ENCODE measurements at places on chromosomes 3 and 15.

DNA sequence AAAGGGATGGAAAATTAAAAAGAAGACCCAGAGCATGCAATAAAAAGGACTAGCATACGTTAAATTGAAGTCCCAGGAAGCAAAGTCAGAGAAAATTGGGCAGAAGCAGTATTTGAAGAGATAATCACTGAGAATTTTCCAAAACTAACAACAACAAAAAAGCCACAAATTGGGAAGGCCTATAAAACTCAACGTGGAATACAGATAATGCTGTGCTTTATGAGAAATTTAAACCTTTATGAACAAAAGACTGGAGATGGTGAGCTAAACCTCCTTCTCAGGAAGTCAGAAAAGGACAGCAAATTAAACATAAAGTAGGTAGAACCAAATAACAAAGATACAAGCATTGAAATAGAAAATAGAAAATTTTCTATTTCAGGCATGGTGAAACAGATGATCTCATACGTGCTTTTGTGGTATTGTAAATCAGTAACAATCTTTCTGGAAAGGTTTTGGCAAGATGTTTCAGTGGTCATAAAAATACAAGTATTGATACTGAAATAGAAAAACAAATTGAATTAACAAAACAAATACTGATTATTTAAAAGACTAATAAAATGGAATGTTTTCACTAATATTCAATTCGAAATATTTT lies 55.6 kb downstream of the LYSMD4 start:
- no peak for DNase-seq

- DNase-seq = no peak
Observed at GRCh38 chr3:49611719-49612118, 57.4 kb downstream of the BSN start.

- no peak for DNase-seq
Observed at GRCh38 chr15:36609793-36610192, 30.4 kb downstream of the CDIN1 start.

DNA sequence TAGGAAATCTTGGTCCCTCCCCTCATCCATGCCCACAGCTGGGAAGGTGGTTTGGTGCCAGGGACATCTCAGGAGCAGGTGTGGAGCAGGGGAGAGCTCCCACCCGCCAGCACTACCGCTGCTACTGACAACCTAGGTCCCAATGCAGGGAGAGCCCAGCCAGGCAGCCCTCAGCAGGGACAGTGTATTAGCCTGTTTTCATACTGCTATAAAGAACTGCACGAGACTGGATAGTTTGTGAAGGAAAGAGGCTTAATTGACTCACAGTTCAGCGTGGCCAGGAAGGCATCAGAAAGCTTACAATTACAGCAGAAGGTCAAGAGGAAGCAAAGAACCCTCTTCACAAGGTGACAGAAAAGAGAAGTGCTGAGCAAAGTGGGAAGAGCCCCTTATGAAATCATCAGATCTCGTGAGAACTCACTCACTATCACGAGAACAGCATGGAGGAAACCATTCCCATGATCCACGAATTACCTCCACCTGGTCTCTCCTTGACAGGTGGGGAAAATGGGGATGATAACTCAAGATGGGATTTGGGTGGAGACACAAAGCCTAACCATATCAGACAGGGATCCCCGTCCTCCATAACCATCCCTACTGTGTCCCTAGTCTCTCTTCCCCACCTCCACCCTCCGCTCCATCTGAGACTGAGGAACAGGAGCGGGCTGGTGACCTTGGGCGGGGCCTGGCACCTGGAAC lies 218.6 kb downstream of the TBC1D2B start:
- no peak for DNase-seq

GRCh38 chr3:15953841-15954240 lies 156.1 kb upstream of the ANKRD28 start:
- no peak for DNase-seq

- DNase-seq = no peak
Observed at GRCh38 chr3:111428301-111428700, 113.7 kb upstream of the CD96 start.

GRCh38 chr3:108018552-108018951 lies 72.3 kb downstream of the CD47 start:
- no peak for DNase-seq

DNA sequence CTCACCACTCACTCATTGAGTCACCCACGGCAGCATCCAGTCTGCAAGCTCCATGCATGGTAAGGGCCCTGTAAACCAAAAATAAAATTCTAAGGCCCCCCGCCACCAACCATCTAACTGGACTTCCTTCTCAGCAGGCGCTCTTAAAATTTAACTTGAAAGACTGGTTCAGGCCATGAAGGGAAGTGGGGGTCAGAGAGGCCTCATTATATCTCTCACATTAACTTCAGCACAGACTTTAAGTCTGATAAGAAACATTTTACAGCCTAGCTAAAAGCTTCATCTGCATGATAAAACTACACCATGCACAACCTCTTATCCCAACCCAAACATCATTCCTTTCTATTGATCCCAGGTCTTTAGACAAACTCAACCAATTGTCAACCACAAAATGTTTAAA lies 38.5 kb downstream of the FBLN2 start:
- no peak for DNase-seq

DNA sequence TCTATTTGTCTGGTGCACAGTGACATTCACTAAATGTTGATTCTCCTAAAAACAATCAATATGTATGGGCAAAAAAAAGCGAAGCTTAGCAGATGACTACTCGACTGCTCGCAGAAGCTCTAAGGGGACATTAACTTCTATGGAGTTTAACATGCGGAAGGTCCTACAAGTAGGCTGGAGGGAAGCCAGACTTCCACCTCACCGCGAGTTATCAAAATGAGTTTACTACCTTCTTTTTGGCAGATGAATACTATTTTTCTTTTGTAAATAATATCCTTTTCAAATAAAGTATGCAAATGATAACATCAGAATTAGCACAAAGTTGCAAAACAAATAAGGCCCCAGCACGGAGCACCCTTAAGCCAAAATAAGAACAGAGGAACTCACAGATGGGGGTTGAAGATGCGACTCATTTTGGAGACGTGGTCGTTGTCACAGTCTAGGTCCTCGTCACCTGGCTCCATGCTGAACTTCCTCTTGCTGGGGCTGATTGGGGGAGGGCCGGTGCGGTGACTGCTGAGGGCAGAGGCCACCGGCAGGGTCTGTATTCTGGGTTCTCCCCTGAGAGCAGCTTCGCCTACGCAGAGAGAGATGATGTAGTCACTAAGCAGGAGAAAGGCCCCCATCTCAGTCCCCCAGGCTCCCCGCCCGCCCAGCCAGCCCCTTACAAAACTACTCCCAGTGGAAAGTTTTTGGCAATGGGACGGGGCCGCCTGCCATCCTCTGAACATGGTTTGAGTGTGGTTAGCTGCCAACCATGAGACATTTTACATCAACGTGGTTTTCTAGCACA lies 42.1 kb downstream of the VGLL4 start:
- DNase-seq = peak; percentile 49

GRCh38 chr15:41512940-41513505 lies 604 bp downstream of the LTK start:
- no peak for DNase-seq

DNA sequence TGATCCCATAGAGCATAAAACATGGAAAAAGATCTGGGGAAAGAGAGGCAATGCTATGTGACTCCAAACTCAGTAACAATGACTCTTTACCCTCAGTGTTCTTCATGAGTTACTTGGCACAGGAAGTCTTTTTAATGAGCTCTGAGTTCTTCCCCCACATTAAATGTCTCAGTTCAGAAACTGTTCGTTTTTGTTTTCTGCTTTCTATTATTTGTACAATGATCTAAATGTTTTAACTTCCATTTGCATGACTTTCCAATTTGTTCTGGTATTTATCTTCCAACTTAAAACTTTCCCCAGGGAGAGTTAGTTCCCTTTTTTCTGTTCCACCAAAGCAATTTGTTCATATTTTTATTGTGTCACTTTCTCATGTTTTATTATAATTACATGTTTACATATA lies 177.0 kb upstream of the ZBTB20 start:
- DNase-seq = no peak

DNA sequence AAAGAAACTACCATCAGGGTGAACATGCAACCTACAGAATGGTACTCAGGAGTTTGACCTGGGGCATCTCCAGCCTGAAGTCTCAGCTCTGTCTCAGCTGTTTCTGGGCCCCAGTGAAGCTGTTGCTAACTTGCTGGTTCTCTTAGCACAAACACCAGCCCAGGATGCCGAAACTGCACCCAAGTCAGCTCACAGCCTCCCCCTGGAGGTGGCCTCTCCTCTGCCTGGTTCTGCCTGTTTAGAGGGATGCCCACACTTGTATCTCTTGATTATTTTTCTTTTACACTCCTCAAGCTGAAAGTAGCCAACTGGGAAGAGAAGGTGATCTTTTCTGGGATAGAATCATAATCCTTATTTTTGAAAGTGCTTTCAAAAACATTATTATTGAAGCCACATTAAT lies 289.0 kb upstream of the RASGRP1 start:
- DNase-seq = no peak

DNA sequence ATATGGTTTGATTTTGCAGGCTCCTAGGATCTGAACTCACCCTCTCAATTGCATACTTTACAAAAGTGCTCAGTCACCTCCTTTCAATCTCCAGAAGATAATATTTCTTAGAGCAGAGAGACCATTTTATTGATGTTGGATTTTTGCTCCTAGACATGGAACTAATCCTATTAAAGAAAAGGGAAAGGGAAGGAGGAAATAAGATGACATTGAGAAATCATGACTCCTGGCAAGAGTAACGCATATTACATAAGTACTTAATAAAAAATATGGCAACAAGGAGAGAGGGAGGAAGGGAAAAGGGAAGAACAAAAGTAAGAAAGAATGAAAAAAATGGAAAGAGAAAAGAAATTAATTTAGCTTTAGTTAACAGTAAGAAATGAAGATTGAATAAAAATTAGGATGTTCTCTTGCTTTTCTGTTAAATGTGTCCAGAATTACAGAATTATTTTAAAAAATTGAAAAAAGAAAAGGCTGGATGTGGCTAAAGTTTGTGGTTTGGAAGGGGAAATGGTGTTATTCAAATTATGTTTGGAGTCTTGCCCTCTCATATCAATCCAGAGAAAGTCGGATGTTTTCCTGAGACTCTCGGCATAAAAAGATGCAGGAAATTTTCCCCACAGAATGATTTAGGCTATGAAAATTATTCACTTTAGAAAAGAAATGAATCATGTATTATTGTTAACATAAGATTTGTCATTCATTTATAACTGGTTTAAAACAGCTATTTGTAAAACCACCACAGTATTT lies 474.0 kb downstream of the FGF12 start:
- no peak for DNase-seq

GRCh38 chr15:67097930-67098740 lies 32.7 kb downstream of the SMAD3 start:
- peak; percentile 91 for DNase-seq

DNA sequence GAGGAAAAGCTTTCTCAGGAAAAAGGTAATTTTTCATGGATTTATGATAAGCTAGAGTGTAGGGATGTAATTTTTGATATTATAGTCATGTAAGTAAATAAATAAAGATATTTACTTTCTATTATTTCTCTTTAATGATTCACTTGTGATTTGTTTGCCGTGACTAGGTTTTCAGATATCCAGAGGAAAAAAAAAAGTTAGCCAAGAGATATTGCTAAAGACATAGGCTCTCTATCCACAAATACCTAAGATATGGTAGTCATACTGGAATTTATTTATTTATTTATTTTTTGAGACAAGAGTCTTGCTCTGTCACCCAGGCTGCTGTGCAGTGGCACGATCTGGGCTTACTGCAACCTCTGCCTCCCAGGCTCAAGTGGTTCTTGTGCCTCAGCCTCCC lies 59.9 kb downstream of the AP4E1 start:
- DNase-seq = no peak

- no peak for DNase-seq
Observed at GRCh38 chr3:1235526-1236120, 142.8 kb downstream of the CNTN6 start.

- no peak for DNase-seq
Observed at GRCh38 chr15:62046078-62046743, 14.0 kb downstream of the VPS13C start.

- peak; percentile 97 for DNase-seq
Observed at GRCh38 chr3:72270072-72270681, 485.2 kb upstream of the PROK2 start.
